ENCODE measurements at places on chromosomes 16 and 17. TPM values are rescaled to one million over a fixed set of nuclear protein-coding genes. Genes with fewer than 3 reads are reported as not detected.

GRCh38 chr16:56744996-56745640, 15.2 kb downstream of the NUP93 start:
- peaks cover 48% of the 10 kb centered on the region for H3K4me1 ChIP-seq
- peaks cover 14% of the 10 kb centered on the region for H3K36me3 ChIP-seq
- H3K27me3 ChIP-seq, result no peaks in the 10 kb centered on the region
- no peak for DNase-seq

RPAIN gene
- 61.4 TPM for total RNA-seq

CDIP1 gene
- total RNA-seq, result 31.9 TPM

KNOP1 gene
- 27.8 TPM for total RNA-seq

DNA sequence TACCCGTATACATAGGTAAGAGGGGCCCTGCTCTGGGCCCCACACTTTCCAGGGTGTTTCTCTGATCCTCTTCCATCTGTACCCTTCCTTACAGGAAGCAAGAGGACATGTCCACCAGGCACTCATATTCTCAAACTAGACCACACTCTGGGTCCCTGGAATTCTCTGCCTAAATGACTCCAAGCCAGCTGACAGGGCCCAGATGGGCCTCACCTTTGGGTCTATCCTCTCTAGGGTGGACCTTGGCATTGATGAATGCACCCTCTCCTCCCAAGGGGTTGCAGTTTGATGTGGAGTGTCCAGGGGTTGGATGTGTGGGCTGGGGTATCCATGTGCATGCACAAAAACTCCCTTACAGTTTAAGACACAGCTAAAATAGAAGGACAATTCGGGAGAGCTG, 95.8 kb downstream of the ASIC2 start:
- no peak for DNase-seq
- no peak overlapping the region for H3K27ac ChIP-seq
- H3K27me3 ChIP-seq, result no peaks in the 10 kb centered on the region

DNA sequence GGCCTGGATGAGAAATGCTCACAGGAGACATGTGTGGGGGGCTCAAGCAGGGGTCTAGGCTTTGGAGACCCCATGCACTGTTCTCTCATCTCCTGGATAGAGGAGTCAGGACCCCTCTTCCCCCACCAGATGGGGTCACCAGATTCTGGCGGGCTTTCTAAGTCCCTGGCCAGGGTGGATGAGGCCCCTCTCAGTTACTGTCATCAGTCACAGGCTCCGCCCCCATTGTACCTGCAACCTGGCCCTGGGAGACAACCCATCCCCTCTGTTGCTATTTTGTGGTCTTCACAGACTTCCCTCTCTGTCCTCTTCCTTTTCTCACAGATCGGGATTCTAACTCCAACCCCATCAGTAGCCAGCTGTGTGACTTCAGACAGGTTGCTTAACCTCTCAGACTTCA, 33.5 kb upstream of the NDRG4 start:
- H3K4me3 ChIP-seq, result no peak overlapping the region
- peaks cover 46% of the 10 kb centered on the region for H3K27me3 ChIP-seq
- peaks cover 7% of the 10 kb centered on the region for H3K4me1 ChIP-seq
- no peak for DNase-seq

RNF157 gene
- 37.2 TPM for total RNA-seq

- H3K4me1 ChIP-seq, result peaks cover 30% of the 10 kb centered on the region
- no peak overlapping the region for H3K4me3 ChIP-seq
- H3K27me3 ChIP-seq, result no peaks in the 10 kb centered on the region
- H3K36me3 ChIP-seq, result peaks cover 23% of the 10 kb centered on the region
- no peak for DNase-seq
These were observed 3.6 kb downstream of the TAOK2 start for GRCh38 chr16:29977063-29977825.

GRCh38 chr17:13367154-13367553, 234.6 kb downstream of the HS3ST3A1 start:
- H3K27me3 ChIP-seq, result peaks cover 2% of the 10 kb centered on the region
- no peak for DNase-seq
- H3K27ac ChIP-seq, result no peak overlapping the region
- H3K36me3 ChIP-seq, result no peaks in the 10 kb centered on the region
- H3K4me3 ChIP-seq, result no peak overlapping the region

DNA sequence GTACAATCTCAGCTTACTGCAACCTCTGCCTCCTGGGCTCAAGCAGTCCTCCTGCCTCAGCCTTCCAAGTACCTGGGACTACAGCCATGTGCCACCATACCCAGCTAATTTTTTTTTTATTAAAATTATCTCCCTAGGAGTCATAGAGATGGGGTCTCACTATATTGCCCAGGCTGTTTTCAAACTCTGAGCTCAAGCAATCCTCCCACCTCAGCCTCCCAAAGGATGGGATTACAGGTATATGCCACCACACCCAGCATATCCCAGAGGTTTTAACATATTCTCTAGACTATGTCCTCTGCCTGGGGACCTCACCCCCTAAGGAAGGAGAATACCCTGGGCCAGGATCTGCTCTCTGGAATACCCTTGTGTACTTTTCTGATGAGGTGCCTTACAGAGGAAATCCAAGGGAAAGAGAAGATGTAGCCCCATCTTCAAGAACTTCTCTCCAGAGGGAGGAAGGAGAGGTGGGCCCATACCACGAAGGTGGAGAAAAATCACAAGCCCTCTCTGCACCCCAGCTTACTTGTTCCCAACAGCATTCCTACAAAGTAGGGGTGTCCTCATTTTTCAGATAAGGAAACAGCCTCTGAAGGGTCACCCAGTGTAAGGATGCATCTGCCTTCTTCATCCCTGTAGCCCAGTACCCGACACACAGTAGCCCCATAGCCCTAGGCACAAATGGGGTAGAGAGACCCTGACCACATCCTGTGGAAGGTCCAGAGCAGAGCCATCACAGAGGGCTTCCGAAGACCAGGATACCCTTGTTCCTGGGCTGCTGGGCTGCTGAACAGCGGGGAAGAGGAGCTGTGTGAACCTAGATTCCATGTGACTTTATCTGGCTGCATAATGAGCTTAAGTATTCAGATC, 151.6 kb downstream of the SOCS1 start:
- H3K27me3 ChIP-seq, result no peaks in the 10 kb centered on the region
- H3K4me3 ChIP-seq, result peak overlapping the region; percentile 11
- H3K27ac ChIP-seq, result peak overlapping the region; percentile 89
- peaks cover 67% of the 10 kb centered on the region for H3K4me1 ChIP-seq
- no peak for DNase-seq
- H3K36me3 ChIP-seq, result peaks cover 13% of the 10 kb centered on the region

GRCh38 chr16:11784038-11784369, 13.1 kb downstream of the ZC3H7A start:
- DNase-seq, result no peak
- peak overlapping the region; percentile 75 for H3K4me3 ChIP-seq
- no peaks in the 10 kb centered on the region for H3K27me3 ChIP-seq
- H3K27ac ChIP-seq, result peak overlapping the region; percentile 99
- peaks cover 27% of the 10 kb centered on the region for H3K36me3 ChIP-seq

DNA sequence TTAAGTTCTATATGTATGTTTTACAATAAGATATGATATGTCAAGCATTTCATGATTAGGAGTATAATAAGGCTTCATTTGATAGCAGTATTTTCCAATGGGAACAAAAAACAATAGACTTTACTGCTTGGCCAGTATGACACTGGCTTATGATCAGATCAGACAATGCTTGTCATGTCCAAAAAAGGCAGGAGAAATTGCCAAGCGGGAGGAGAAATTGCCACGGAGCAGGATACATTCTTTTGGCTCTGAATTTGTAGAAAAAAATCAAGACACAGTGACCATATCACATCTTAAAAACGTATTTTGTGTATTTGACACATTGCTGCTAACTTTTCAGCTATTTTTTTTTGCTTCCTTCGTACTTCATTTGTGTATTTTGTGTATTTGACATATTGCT, 404.1 kb downstream of the CNTNAP4 start:
- no peak overlapping the region for H3K4me3 ChIP-seq
- H3K27me3 ChIP-seq, result no peaks in the 10 kb centered on the region
- H3K36me3 ChIP-seq, result no peaks in the 10 kb centered on the region
- DNase-seq, result no peak
- H3K27ac ChIP-seq, result no peak overlapping the region

DNA sequence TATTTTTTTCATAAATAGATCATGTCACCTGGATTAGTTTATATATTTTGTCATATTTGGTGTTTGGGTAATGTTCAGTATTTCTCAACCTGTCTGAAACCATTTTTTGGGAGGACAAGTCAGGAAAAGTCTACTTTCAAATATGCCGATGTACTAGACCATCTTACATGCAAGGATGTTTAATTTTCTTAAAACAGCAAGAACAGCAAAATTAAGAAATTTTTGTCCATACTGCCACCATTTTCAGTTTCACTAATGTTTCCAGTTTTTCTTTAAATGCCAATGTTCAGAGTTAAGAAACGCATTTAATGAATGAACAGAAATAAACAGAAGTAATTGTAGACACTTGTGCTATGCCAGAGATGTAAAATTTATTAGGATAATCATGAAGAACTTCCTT, 880 bp downstream of the KRTAP3-3 start:
- H3K4me1 ChIP-seq, result no peaks in the 10 kb centered on the region
- H3K36me3 ChIP-seq, result no peaks in the 10 kb centered on the region
- H3K27me3 ChIP-seq, result peaks cover 24% of the 10 kb centered on the region
- DNase-seq, result no peak

GRCh38 chr16:83458612-83459011, 349.2 kb upstream of the HSBP1 start:
- no peaks in the 10 kb centered on the region for H3K4me1 ChIP-seq
- no peak overlapping the region for H3K4me3 ChIP-seq
- H3K27ac ChIP-seq, result no peak overlapping the region
- H3K36me3 ChIP-seq, result no peaks in the 10 kb centered on the region
- no peaks in the 10 kb centered on the region for H3K27me3 ChIP-seq
- no peak for DNase-seq

ZNF597 gene
- 1.6 TPM for total RNA-seq

ITGA2B gene
- 1.1 TPM for total RNA-seq

DNA sequence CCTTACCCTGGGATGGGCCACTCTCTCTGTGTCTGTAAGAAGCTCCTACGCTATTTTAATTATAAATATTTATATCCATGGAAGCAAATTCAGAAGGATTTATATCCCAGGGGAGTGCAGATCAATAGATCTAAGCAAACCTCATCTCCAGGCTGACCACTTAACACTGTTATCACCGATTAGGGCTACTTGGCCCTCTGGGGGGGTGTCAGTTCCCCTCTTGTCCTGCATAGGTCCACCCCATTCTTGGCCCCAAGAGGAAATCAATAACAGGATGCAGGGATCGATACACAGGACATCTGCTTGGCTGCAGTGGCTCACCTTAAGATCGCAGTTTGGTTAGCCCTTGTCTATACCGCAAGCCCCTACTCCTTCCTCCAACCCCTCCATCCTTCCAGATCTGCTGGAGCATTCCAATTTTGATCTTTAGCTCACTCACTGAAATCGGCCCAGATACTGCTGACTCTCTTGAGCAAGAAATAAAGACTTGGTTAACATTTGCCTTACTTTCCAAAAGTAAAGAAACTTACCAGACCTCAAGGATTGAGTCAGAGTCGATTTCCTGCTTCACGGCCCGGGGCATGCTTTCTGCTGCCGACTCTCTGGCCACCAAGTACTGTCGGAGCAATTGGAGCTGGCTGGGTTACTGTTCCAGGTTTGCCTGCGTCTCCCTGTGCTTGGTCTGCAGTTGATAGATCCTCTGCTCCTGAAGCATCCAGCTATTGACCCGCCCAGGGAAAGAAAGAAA, 112.3 kb upstream of the PMFBP1 start:
- H3K27ac ChIP-seq, result no peak overlapping the region
- no peaks in the 10 kb centered on the region for H3K27me3 ChIP-seq
- H3K4me3 ChIP-seq, result no peak overlapping the region
